ENCODE measurements at places on chromosomes 5 and 9.

GRCh38 chr5:60436518-60436917 is 263.4 kb downstream of the DEPDC1B start:
- no peaks in the 10 kb centered on the region for H3K36me3 ChIP-seq
- H3K4me1 ChIP-seq = no peaks in the 10 kb centered on the region
- no peaks in the 10 kb centered on the region for H3K27me3 ChIP-seq
- no peak for DNase-seq

DNA sequence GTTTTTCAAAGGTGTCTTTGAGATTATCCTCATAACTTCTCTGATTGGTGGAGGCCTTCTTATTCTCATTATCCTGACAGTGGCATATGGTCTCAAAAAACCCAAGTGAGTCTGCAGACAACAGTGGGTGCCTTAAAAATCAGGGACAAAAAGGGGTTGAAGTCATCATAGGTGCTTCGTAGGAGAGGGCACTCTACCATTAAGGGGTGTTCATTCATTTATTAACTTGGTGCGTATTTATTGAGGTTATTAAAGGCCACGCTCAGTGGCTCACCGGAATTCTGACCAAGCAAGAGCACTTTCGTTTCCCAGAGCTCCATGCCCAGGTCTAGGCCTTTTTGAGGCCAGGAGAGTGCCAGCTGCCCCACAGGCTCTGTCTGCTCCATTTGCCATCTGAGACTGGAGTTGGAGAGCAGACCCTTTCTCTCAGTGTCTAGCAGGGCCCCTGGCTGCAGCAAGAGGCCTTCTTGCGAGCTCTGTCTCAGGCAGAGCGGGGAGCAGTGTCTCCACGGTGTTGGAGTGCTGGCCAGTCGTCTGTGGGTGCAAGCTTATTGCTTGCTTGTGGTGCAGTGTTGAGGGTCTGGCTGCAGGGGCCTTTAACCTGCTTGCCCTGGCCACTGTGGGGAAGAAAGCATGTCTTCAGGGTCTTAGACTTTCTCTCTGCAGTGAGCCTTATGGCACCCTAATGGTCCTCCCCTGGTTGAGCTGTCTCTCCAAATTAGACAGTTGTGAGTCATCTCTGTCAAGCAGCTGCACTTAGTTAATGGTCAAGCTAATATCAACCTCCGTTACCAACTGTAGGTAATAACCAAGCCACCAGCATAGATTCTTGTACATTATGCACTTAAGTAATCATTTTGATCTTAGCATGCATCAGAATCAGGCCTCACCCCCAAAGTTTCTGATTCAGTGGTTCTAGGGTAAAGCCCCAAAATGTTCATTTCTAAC is 62.6 kb downstream of the IL31RA start:
- no peak for DNase-seq
- no peak overlapping the region for H3K4me3 ChIP-seq
- no peak overlapping the region for H3K27ac ChIP-seq
- no peaks in the 10 kb centered on the region for H3K4me1 ChIP-seq
- H3K27me3 ChIP-seq = no peaks in the 10 kb centered on the region
- H3K36me3 ChIP-seq = no peaks in the 10 kb centered on the region

DNA sequence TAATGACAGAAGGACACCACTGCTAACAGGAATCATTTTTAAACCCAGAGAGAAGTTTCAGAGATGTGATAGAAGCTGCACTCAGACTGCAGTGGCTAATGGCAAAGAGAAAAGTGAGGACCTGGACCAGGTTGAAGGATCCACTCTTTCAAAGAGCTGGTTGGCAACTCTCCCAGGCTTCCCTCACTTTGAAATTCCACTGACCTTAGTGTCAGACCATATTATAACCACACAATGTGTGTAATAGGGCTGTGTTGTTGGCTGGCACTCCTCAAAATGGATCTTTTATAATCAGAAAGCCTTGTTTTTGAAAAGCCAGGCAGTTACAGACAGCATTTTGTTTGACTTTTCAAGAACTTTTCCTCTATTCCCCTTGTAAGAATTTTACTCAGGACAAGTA is 280.7 kb downstream of the PRELID2 start:
- H3K27ac ChIP-seq = no peak overlapping the region
- no peak for DNase-seq
- no peaks in the 10 kb centered on the region for H3K36me3 ChIP-seq
- H3K4me1 ChIP-seq = no peaks in the 10 kb centered on the region

DNA sequence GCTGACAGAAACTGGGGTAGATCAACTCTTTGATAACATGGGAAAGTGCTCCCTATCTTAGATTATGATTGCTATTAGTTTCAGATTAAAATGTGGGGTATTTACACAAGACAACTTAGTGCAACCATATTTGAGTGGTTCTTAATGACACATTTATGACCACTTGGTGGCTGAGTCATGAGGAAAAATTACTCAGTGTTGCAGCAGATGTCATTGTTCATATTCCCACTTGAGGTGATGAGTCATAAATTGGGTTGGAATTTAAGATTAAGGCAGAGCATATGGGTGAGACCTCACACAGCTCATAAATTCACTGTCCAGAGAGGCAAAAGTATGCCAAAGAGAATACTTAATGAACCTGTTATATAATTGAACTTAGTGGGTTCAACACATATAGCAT is 408.3 kb downstream of the DMRT2 start:
- no peak overlapping the region for H3K27ac ChIP-seq
- no peak for DNase-seq
- H3K27me3 ChIP-seq = no peaks in the 10 kb centered on the region
- H3K4me1 ChIP-seq = no peaks in the 10 kb centered on the region

DNA sequence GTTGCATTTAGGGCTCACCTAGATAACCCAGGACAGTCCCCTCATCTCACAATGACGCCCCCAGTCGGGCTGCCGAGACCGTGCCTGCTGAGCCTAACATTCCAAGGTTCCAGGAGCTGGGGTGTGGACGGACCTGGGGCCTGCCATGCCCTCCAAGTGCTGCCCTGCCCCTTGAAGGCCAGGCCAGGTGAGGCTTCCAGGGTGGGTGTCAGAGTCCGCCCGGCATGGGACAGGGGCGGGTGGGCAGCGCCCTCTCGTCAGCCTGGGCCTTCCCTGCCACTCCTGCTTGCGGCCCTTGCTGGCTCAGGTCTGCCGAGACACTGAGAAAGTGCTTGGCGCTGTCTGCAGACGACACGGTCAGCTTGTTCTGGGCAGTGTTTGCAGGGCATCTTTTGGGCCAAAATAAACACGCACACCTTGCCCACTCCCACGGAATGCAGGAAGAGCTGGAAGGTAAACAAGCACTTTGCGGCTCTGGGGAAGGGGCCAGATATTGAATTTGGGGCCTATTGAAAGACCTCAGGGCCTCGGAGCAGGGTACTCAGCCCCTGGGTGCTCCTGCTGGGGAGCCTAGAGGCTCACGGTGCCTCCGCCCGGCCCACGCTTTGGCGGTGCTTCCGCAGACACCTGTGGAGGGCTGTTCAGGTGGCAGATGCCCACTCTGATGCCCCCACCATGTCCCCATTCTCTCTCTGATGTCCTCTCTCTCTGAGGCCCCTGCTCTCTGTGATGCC is 4.2 kb upstream of the SCGB3A1 start:
- H3K27me3 ChIP-seq = peaks cover 8% of the 10 kb centered on the region
- H3K4me3 ChIP-seq = no peak overlapping the region
- H3K36me3 ChIP-seq = no peaks in the 10 kb centered on the region
- no peak for DNase-seq
- peaks cover 5% of the 10 kb centered on the region for H3K4me1 ChIP-seq

GRCh38 chr9:29564564-29564963 is 1991.3 kb upstream of the C9orf72 start:
- H3K4me1 ChIP-seq = no peaks in the 10 kb centered on the region
- no peaks in the 10 kb centered on the region for H3K27me3 ChIP-seq
- no peak overlapping the region for H3K4me3 ChIP-seq
- no peak for DNase-seq
- H3K27ac ChIP-seq = no peak overlapping the region

GRCh38 chr5:127586811-127587210 is 62.1 kb upstream of the CTXN3 start:
- H3K4me1 ChIP-seq = no peaks in the 10 kb centered on the region
- no peak overlapping the region for H3K4me3 ChIP-seq
- no peaks in the 10 kb centered on the region for H3K36me3 ChIP-seq
- H3K27ac ChIP-seq = no peak overlapping the region
- DNase-seq = no peak

DNA sequence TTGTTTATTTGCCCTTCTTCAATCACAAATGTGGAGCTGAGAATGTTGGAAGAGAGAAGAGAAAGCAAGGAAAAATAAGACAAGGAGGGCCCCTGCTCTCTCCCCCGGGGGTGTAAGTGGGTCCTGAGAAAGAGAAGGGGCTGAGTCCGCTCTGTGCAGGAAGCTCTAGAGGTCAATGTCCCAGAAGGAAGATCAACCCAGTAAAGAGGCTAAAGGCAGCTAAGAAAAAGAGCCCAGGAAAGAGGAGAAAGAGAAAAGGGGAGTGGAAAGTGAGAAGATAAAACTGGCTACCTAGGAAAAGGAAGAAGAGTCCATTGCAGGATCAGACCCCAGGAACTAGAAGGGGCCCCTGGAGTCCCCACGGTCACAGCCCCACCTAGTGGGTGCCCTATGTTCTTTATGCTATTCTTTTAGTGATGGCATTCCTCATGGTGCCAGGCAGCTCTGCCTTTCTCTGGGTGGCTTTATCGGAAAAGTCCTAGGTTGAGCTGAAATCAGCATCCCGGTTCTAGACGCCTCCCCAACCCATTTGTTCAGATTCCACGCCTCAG is 583.4 kb downstream of the ACTL7B start:
- no peak for DNase-seq
- no peaks in the 10 kb centered on the region for H3K27me3 ChIP-seq
- no peak overlapping the region for H3K4me3 ChIP-seq
- H3K27ac ChIP-seq = no peak overlapping the region
